ENCODE measurements at places on chromosomes 7 and 10.

DNA sequence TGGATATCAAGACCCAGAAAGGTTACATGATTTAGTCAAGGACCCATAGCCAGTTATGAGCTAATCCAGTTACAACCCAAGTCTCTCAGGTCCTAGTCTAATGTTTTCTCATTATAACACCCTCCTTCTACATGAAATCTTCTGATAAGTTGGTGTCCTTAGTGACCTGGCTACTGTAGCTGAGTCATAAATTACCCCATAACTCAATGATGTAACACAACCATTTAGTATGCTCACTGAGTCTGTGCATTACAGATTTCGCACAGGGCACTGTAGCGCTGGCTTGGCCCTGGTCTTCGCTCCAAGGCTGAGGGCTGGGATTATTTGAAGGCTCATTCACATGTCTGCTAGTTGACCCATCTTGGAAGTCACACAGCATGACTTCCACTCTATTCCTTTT, 36.0 kb upstream of the GLCCI1 start:
- no peak overlapping the region for H3K27ac ChIP-seq
- no peak overlapping the region for H3K4me3 ChIP-seq
- DNase-seq = no peak
- H3K27me3 ChIP-seq = no peaks in the 10 kb centered on the region

DNA sequence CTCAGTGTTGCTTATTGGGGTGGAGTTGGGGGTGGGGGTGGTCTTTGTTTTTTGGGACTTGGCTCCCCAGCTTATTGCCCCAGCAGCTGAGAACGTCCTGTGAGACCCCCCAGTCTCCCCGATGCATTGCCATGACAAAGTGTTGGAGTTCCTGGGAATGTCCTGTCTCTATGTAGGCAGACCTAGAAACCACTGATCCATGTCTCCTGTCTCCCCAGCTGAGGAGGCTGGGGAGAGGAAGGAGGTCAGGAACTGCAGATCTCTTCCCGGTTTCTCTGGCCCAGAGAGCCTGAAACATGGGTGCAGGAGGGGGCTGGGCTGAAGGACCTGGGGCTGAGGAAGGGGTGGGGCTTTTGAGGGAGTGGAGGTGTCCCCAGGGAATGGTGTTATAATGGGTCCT, 80.2 kb upstream of the GTF2IRD1 start:
- H3K27me3 ChIP-seq = no peaks in the 10 kb centered on the region
- H3K4me3 ChIP-seq = no peak overlapping the region
- H3K27ac ChIP-seq = no peak overlapping the region
- peaks cover 17% of the 10 kb centered on the region for H3K36me3 ChIP-seq
- H3K4me1 ChIP-seq = peaks cover 10% of the 10 kb centered on the region

- H3K36me3 ChIP-seq = no peaks in the 10 kb centered on the region
- H3K4me3 ChIP-seq = no peak overlapping the region
- no peaks in the 10 kb centered on the region for H3K27me3 ChIP-seq
- no peak overlapping the region for H3K27ac ChIP-seq
- no peak for DNase-seq
Measured at GRCh38 chr10:106680061-106680460, 484.4 kb downstream of the SORCS1 start.

DNA sequence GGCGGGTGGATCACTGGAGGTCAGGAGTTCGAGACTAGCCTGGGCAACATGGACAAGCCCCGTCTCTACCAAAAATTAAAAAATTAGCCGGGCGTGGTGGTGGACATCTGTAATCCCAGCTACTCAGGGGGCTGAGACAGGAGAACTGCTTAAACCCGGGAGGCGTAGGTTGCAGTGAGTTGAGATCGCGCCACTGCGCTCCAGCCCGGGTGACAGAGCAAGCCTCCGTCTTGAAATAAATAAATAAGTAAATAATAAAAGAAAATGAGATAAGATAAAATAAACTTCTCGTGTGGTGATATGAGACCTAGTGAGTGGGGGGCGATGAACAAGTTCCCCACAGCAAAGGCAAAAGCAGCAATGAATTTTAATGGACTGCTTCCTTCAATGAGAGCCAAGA, 33.6 kb upstream of the LMTK2 start:
- no peaks in the 10 kb centered on the region for H3K36me3 ChIP-seq
- no peak overlapping the region for H3K4me3 ChIP-seq
- DNase-seq = no peak

- H3K27me3 ChIP-seq = no peaks in the 10 kb centered on the region
- no peak overlapping the region for H3K27ac ChIP-seq
- no peak for DNase-seq
- peaks cover 2% of the 10 kb centered on the region for H3K4me1 ChIP-seq
- H3K4me3 ChIP-seq = no peak overlapping the region
- no peaks in the 10 kb centered on the region for H3K36me3 ChIP-seq
Measured at GRCh38 chr7:30526163-30526562, 21.5 kb upstream of the GGCT start.

- no peak overlapping the region for H3K27ac ChIP-seq
- no peaks in the 10 kb centered on the region for H3K36me3 ChIP-seq
- peak; percentile 93 for DNase-seq
- H3K4me1 ChIP-seq = peaks cover 20% of the 10 kb centered on the region
- no peaks in the 10 kb centered on the region for H3K27me3 ChIP-seq
Measured at GRCh38 chr7:140653319-140654108, 12.9 kb upstream of the DENND2A start.

GRCh38 chr10:103676058-103676785, 179.2 kb downstream of the SH3PXD2A start:
- no peak overlapping the region for H3K4me3 ChIP-seq
- H3K27me3 ChIP-seq = no peaks in the 10 kb centered on the region
- H3K4me1 ChIP-seq = peaks cover 81% of the 10 kb centered on the region
- no peaks in the 10 kb centered on the region for H3K36me3 ChIP-seq
- DNase-seq = peak; percentile 78
- peak overlapping the region; percentile 95 for H3K27ac ChIP-seq

GRCh38 chr7:105369944-105370343, 18.8 kb downstream of the SRPK2 start:
- no peaks in the 10 kb centered on the region for H3K27me3 ChIP-seq
- no peaks in the 10 kb centered on the region for H3K36me3 ChIP-seq
- DNase-seq = no peak
- H3K27ac ChIP-seq = no peak overlapping the region

- no peak overlapping the region for H3K4me3 ChIP-seq
- H3K27me3 ChIP-seq = no peaks in the 10 kb centered on the region
- no peak for DNase-seq
- peak overlapping the region; percentile 95 for H3K27ac ChIP-seq
- peaks cover 40% of the 10 kb centered on the region for H3K4me1 ChIP-seq
Measured at GRCh38 chr7:30852308-30852684, 59.4 kb upstream of the AQP1 start.

GRCh38 chr10:29703271-29703670, 68.5 kb upstream of the SVIL start:
- H3K36me3 ChIP-seq = no peaks in the 10 kb centered on the region
- DNase-seq = peak; percentile 63
- peaks cover 31% of the 10 kb centered on the region for H3K4me1 ChIP-seq
- H3K4me3 ChIP-seq = no peak overlapping the region
- no peaks in the 10 kb centered on the region for H3K27me3 ChIP-seq

- H3K27me3 ChIP-seq = no peaks in the 10 kb centered on the region
- no peak for DNase-seq
- H3K27ac ChIP-seq = no peak overlapping the region
- H3K4me1 ChIP-seq = no peaks in the 10 kb centered on the region
- H3K4me3 ChIP-seq = no peak overlapping the region
Measured at GRCh38 chr7:41809529-41809939, 106.6 kb upstream of the INHBA start.

DNA sequence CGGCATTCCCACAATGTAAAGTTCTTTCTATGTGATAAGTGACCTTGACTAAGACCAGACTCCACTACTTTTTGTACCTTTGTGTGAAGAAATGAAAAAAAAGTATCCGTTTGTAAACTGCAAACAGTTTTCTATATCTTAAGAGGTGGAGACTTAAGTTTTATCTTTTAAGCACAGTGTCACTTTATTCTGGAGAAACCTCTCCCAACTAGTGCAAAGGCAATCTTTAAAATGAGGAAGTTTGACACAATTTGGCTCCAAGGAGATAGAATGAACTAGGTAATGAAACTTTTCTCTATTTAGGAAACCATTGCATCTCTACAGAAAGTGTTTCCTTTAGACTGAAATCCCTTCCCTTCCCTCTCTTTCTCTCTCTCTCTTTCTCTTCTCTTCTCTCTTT, 122.9 kb downstream of the SAMD9 start:
- H3K36me3 ChIP-seq = no peaks in the 10 kb centered on the region
- no peak overlapping the region for H3K27ac ChIP-seq
- DNase-seq = no peak
- no peak overlapping the region for H3K4me3 ChIP-seq
- H3K27me3 ChIP-seq = no peaks in the 10 kb centered on the region
- peaks cover 7% of the 10 kb centered on the region for H3K4me1 ChIP-seq

- peak; percentile 95 for DNase-seq
- H3K36me3 ChIP-seq = peaks cover 38% of the 10 kb centered on the region
Measured at GRCh38 chr10:3783682-3784432, 1.2 kb downstream of the KLF6 start.
